ENCODE measurements at places on chromosomes 1 and 21. TPM values are rescaled to one million over a fixed set of nuclear protein-coding genes. Genes with fewer than 3 reads are reported as not detected.

Gene COL11A1
- total RNA-seq = 1.0 TPM

DNA sequence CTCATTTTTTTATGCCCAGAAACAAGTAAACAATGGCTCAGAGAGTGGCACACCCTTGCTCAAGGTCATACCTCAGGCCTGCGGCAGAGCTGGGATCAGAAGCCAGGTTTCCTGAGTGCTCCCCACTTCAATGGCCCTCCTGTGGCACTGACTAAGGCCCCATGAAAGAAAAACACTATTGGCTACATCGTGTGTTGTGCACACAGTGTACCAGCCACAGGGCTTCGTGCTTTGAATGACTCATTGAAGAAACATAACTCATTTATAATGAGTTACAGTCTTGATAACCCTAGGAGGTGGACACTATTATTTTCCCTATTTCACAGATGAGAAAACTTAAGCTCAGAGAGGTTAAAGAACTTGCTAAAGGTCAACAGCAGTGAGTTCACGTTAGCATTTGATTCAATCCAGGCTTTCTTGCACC, 91.2 kb downstream of the TRABD2B start:
- no peak for DNase-seq
- no peaks in the 10 kb centered on the region for H3K36me3 ChIP-seq
- no peak overlapping the region for H3K4me3 ChIP-seq
- no peaks in the 10 kb centered on the region for H3K27me3 ChIP-seq
- H3K27ac ChIP-seq = no peak overlapping the region

DNA sequence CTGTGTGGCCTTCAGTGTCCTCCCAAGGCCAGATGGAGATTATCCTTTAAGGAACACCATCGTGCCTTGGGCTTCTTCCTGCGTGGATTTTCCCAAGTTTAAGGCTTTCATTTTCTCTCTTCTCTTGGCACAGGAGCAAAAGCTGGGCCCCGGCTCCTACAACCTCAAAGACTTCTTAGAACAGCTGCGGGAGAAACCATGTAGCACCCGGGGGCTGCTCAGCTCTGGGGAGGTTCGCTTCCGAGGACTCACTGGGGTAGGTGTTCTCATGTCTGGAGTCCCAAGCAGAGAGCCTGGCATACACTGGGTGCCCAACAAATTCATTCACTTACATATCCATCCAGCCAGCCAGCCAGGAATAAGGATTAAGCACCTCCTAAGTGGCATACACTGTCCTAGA, 6.6 kb upstream of the TTC22 start:
- H3K27ac ChIP-seq = no peak overlapping the region
- no peaks in the 10 kb centered on the region for H3K27me3 ChIP-seq
- DNase-seq = no peak

Gene AQP10
- 0.15 TPM for total RNA-seq
